Mucosa of gallbladder (tissue), 1 donor: ENCODE measurements at places on chromosomes 7 and 10.

GRCh38 chr7:114439581-114439980 is 25.0 kb downstream of the FOXP2 start:
- no peak for DNase-seq

DNA sequence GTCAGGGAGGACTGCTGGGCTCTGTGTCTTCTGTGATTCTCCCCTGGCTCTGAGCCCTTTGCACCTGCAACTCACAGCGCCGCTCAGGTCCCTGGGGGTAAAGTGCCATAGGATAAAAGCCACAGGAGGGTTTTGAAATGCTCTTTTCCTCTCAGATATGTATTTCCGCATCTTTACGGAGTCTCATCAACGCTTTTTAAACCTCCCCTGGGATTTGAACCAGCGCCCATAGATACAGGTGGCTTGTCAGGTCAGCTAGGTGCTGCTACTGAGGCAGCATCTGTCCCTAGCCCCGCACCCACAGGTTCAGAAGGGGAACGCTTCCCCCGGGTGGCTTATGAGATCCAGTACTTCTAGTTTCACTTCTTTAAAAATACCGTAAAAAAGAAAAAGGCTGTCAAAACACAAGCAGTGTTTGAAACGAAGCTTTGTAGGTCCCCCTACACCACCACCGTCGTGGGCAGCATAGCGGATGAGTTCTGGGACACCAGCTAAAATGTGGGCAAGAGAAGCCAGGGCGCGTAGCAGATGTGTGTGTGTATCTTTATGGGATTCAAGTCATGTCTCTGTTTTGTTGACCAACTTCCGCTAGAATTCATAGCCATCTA is 173.5 kb downstream of the CUX1 start:
- DNase-seq = no peak

- peak; percentile 68 for DNase-seq
These were observed 5.6 kb upstream of the AQP1 start for GRCh38 chr7:30906014-30906413.

- no peak for DNase-seq
These were observed 27.1 kb upstream of the TTYH3 start for GRCh38 chr7:2604608-2605174.

- DNase-seq = no peak
These were observed 1.1 kb downstream of the ENTPD1 start for GRCh38 chr10:95756809-95757684.

DNA sequence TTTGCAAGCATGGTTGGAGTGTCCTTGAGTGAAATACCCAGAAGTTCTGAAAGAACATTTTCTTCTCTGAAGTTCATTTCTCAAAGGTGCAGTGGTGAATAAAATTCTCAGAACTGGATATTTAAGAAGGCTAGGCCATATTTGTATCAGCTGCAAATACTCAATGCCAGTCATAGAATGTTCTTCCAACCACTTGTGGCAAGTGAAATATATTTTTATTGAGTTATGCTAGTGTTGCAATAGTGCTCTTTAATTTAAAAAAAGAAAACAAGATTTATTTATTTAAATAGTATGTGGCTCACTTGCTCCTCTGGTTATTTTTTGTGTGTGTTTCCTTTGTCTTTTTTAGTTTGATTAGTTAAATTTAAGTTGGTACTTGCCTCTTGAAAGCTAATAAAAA is 64.5 kb downstream of the PALS2 start:
- DNase-seq = no peak

- no peak for DNase-seq
These were observed 188.7 kb downstream of the ADARB2 start for GRCh38 chr10:1548596-1548995.

GRCh38 chr7:124171068-124171467 is 138.2 kb upstream of the TMEM229A start:
- DNase-seq = no peak

- no peak for DNase-seq
These were observed 41.7 kb downstream of the REEP3 start for GRCh38 chr10:63562857-63563256.

- no peak for DNase-seq
These were observed 47.7 kb downstream of the HABP2 start for GRCh38 chr10:113600569-113600968.

- DNase-seq = no peak
These were observed 19.2 kb downstream of the GNA12 start for GRCh38 chr7:2824678-2825461.

- DNase-seq = no peak
These were observed 38.9 kb upstream of the PLCE1 start for GRCh38 chr10:93954726-93955363.

GRCh38 chr10:59753267-59753666 is at the start of gene MRLN:
TSS of gene MRLN (minus strand) at chr10:59753455.
- no peak for DNase-seq

DNA sequence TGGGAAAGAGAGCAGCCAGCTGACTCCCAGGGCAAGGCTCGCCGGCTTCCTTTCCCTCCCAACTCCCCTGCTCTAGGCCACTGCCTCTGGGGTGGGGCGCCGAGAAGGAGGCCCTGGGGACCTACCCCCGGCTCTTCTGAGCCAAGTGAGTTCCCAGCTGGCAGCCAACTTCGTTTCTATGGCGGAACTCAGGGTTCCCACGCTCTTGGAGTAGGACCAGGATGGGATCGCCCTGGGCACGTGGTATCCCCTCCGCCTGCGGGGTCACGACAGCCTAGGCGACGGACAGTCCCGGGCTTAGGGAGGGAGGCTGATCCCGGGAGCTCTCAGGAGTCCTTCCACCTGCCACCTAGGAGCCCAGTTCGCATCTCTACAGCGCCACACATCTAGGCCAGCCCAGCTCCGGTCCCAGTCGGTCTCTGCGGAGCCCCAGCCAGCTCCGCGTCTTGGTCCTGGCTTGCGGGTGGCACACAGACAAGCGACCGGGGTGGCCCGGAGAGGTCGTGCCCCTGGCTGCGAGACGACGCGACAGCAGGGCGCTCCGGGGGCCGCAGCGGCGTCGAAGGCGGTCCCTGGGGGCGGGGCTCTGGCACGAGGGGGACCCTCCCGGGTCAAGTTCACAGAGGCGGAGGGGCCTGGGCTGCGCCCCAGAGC is 20.5 kb upstream of the GATA3 start:
- no peak for DNase-seq

GRCh38 chr10:76733441-76733936 is 904.1 kb downstream of the KCNMA1 start:
- no peak for DNase-seq

DNA sequence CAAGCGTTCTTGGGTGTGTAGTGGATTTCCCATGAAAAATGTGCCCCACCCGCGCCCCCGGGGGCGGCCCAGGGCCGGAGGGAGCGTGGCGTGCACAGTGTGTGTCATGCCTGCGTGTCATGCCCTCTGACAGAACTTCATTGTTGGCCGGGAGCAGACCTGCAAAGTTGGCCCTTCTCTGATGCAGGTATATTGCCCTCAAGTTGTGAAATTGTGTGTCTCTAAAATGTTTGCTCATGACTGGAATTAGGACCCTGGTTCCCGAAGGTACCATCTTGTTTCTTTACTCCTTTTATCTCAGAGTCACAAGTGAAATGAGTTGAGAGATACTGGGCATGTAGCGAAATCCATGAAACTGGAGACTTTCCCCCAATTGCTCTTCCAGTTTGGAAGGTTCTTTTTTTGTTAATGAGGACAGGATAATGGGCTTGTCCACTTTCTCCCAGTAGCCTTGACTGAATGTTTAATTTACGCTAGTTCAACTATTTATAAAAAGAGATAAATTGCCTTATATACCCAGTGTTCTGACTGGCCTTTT is 26.2 kb downstream of the ADK start:
- DNase-seq = no peak

GRCh38 chr7:17968791-17969715 is 28.8 kb upstream of the SNX13 start:
- no peak for DNase-seq

DNA sequence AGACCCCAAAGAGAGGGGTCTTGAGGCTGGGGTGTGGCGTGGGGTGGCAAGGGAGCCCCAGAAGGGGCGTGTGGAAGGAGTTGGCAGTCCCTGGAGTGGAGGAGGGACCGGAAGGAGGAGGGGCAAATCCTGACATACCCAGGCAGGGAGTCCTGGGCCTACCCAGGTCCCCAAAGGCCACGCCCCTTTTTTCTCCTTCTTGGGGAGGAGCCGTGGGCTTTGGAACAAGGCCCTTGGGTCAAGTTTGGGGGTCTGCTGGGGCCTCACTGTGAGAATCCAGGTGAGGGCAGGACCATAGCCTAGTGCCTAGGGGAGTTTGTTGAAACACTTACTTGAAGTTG is 1.2 kb upstream of the SMARCD3 start:
- peak; percentile 50 for DNase-seq

GRCh38 chr7:98556288-98556687 is 60.8 kb upstream of the NPTX2 start:
- DNase-seq = no peak

- DNase-seq = no peak
These were observed 212.8 kb downstream of the PTN start for GRCh38 chr7:137130751-137131158.

- DNase-seq = no peak
These were observed 111.3 kb downstream of the SNX13 start for GRCh38 chr7:17829001-17829400.

GRCh38 chr7:140661124-140661523 is 11.6 kb upstream of the ADCK2 start:
- DNase-seq = no peak

DNA sequence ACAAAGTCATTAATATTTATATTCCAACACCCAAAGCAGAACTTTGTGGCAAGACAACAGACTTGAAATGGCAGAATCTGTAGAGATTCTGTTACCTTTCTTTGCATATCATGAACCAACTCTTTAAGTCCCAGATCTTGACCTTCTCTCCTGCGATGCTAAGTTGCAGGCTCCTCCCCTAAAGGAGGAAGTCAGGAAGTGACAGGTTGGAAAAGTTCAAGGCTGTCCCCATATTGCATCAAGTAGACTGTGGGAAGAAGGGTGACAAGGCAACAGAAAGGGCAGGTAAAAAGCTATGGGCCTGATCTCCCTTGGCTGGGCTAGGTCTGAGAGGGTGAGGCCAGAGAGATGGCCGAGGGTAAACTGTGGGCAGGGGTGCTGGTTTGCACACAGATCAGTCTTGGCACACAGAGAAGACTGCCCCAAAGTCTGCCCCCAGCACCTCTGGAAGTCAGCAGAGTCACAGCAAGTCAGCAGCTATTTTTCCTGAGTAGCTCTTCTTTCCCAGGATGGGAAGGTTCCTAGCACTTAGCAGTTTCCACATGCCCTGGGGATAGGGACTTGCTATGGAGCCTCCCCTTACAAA is 115.1 kb downstream of the RAPGEF5 start:
- no peak for DNase-seq

DNA sequence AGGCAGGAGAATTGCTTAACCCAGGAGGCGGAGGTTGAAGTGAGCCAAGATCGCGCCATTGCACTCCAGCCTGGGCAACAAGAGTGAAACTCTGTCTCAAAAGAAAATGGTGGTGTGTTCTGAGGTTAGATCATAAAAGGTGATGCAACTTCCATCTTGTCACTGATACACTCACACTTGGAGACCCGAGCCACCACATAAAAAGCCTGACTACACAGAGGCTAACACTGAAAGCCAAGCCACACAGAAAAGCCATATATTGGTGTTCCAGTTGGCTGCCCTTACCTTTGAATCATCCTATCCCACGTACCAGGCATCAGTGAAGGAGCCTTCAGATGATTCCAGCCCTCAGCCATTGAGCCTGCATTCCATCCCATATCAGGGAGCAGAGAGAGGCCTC is 4.0 kb downstream of the MORN4 start:
- no peak for DNase-seq

- no peak for DNase-seq
These were observed 135.1 kb upstream of the ZWINT start for GRCh38 chr10:56496186-56496486.

GRCh38 chr7:66731986-66732385 is 8.5 kb upstream of the RABGEF1 start:
- DNase-seq = no peak

DNA sequence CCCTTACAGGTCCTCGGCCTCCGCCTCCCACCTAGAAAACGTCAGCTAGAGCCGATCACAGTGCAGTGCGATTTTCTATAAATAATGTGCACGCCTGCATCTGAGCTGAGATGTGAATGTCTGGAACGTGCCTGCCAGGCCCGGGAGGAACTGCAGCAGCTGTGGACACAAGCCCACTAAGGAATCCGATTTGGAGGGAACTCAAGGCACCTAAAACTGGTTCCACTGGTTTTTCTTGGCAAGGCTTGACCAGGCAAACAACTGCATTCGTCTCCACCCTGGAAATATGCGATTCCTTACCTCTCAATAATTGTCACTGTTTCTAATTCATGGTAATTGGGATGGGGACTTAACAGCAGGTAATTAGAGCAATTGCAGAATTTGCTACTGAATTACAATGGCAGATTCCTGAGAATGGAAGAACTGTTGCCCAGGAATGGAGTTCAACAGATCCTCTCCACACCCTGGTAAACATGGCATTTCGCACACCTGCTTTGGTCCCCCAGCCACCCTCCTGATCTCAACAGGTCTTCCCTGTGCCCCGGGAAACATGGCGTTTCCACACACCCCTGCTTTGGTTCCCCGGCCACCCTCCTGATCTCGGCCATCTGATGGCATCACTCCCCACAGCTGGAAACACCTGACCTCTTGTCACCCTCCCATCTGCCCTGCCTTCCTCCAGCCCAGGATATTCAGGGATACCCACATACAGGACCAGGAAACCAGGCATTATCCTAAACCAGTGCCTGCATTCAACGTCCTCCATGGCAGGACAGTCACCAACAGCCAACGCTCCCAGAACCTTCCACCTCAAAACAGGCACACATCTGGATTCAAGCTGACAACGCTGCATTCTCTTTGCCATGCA is 76.0 kb downstream of the DIP2C start:
- peak; percentile 80 for DNase-seq

DNA sequence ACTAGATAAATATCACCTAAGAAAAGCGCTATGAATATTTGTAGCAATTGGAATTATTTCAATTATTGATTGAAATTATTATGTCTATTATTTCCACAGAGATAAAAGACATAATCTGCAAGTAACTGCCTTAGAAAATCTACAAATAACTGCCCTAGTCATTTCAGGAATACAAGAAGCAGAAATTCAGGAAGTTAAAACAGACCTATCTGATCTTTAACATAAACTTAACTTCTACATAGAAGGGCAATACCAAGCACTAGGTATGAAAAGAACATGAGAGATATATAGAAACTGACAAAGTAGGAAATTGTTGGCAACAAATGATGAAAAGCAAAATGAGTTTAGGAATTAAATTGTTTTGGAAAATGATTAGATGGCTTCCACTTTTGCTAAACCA is 31.8 kb upstream of the AKR1B10 start:
- no peak for DNase-seq

DNA sequence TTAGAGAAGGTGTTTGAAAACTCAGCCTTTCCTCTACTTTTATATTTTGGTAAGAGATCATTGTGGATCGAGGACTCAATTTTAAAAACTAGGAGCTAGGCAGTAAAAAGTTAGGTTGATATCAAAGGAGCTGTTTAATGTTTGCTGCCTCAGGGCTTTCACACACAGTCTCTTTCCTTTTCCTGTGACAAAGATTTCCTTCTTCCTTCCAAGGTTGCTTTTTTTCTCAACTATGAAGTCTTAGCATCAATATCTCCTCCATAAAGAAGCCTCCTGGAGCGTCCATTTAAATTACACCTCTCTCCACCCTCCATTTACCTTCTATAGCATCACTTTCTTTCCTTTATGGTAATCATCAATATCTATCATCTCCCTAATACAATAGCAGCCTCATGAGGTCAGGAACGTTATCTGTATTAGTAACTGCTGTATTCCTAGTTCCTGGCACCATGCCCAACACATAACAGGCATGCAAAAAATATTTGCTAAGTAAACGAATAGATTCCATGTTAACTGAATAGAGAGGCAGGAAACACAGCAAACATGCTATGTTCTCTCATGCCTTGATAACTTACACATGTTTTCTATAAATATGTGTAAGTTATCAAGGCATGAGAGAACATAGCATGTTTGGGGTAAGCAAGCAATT is 48.5 kb downstream of the GNAT3 start:
- DNase-seq = no peak
